ENCODE measurements at places on chromosomes 5 and 9. TPM values are rescaled to one million over a fixed set of nuclear protein-coding genes. Genes with fewer than 3 reads are reported as not detected.

DNA sequence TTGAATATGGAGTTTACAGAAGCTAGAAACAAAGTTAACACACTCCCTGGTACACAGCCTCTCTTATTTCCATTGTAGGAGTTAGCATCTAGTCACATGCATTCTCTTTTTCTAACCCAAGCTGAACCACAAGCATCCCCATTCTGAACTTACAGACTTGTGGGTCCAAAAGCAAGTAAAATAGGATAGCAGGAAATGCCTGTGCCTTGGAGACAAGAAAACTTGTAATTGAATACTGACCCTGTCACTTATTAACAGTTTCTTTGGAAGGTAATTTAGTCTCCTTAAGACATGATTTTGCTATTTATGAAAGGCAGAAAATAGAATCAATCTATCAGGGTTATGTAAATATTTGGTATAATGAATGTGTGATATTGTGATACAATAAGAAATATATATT, 353.6 kb downstream of the TLE4 start:
- DNase-seq = no peak

DNA sequence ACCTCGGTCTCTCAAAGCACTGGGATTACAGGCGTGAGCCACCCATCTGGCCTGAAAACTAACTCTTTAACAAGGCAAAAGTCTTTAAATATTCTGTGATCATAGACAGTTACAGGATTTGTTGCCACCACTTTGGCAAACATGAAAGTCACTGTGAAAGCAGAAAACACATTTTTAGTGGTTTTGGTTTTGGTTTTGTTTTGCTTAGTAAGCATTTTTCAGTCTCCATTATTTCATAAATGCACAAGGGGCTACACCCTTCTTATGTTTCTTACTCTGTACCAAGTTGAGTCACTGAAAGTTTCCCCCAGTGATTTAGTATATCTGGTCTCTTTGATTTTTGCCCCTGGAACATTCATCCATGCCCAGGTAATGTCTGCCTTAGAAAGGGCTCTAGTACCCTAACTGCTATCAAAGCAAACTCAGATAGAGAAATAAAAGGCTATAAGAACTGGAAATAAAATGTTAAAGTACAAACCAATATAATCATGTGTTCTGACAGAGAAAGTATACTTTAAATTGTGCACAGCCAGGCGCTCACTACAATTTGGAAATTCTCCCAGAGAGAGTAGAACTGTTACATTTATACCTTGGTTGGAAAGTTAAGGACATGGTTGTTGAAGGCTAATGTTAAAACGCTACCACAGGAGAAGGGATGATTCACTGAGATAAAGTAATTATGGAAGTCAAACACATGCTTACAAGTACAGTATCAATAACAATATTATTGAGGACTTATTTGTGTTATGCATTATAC, 1022.5 kb upstream of the DMAC1 start:
- no peak for DNase-seq

DNA sequence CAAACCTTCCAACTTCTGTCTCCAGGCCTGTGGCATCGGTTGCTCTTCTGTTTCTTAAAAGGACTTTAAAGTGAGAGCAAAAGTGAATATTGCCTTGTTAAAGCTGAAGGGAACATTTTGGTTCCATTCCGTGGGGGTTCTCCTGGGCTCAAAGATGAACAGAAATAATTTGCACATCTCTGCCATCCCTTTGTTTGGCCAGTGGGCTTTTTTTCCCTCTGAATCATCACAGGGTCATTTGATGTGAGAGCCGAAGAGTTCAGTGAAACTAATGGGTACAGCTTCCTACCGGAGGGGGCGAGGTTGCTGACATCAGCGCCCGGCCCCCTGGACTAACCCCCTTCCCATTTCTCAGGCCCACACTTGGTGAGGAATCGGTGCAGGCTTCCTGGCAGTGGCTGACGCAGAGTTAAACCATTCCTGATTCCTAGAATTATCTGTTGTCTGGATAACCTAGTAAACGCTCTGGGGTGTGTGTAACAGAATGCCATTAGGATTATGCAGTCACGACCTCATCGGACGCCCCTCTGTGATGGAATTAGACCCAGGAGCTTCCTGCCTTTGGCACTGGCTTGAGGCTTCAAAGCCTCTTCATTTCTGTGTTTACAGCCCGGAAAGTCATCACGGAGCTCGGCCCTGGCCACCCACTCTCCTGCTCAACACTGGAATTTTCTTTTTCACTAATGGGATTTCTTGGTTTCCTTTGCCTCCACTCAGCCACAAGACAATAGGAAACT, 61.6 kb upstream of the RPL26L1 start:
- DNase-seq = peak; percentile 49

Gene SLC6A7
- not detected for total RNA-seq

All from thyroid gland (tissue), 4 donors.